MCF 10A (cell line): ENCODE measurements at places on chromosomes 11 and 22. TPM values are rescaled to one million over a fixed set of nuclear protein-coding genes. Genes with fewer than 3 reads are reported as not detected.
A peak's percentile ranks its signal among the peaks of the same experiment; 100 is the strongest.

- H3K36me3 ChIP-seq = peaks cover 39% of the 10 kb centered on the region
- H3K27ac ChIP-seq = no peak overlapping the region
- no peak overlapping the region for H3K4me3 ChIP-seq
- H3K4me1 ChIP-seq = no peaks in the 10 kb centered on the region
These were observed 12.3 kb downstream of the SLC16A8 start for GRCh38 chr22:38071421-38072321.

GRCh38 chr11:92129811-92130210, 94.8 kb upstream of the FAT3 start:
- peaks cover 36% of the 10 kb centered on the region for H3K4me1 ChIP-seq
- no peak for DNase-seq
- peak overlapping the region; percentile 39 for H3K27ac ChIP-seq
- no peaks in the 10 kb centered on the region for H3K36me3 ChIP-seq

GRCh38 chr22:26617271-26618199, at the start of gene CRYBB1:
CRYBB1 (minus strand) TSS chr22:26618027; CDS start chr22:26616319, 1,708 bp downstream.
- no peaks in the 10 kb centered on the region for H3K36me3 ChIP-seq
- DNase-seq = no peak
- peaks cover 32% of the 10 kb centered on the region for H3K27me3 ChIP-seq
- H3K27ac ChIP-seq = no peak within 1 kb of the TSS

The CYB5R2 gene
- total RNA-seq = 1.2 and 1.6 TPM in 2 replicates

The TCF20 gene
- total RNA-seq = 44.7 and 56.4 TPM in 2 replicates
